T-helper 2 cell (primary cell): ENCODE measurements at places on chromosomes 2 and 18.

GRCh38 chr2:167862296-167862695 lies 385.1 kb downstream of the STK39 start:
- DNase-seq = no peak

GRCh38 chr2:240925568-240926515 lies 19.7 kb downstream of the CROCC2 start:
- no peak for DNase-seq

DNA sequence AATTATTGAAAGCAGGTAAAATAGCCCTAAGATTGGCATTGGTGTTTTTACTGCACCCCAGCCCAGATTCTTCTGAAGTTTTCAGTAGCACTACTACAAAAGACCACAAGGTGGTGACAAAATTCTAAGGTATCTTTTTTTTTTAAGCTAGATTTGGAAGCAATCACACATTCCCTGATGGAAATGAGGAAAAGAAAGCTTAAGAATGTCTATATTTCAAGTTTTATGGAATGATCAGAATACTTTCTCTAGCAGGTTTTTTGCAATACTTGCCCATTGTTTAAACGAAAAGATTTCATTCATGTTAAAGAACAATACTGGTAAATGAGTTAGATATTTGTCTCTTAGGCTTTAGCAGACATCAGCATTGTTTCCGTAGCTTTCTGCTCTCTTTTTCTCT lies 32.1 kb upstream of the ZNF638 start:
- no peak for DNase-seq

DNA sequence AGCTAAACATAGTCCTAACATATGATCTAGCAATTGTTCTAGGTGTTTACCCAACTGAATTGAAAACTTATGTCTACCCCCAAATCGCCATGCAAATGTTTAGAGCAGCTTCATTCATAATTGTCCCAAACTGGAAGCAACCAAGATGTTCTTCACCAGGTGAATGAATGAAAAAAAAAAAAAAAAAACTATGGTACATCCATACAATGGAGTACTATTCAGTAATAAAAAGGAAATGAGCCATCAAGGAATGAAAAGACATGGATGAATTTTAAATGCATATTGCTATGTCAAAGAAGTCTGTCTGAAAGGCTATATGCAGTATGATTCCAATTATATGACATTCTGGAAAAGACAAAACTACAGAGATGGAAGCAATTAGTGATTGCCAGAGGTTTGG lies 98.6 kb upstream of the ITPRID2 start:
- no peak for DNase-seq

GRCh38 chr18:75654851-75655751 lies 227.6 kb upstream of the SMIM21 start:
- no peak for DNase-seq

GRCh38 chr18:286515-287310 lies 18.9 kb upstream of the THOC1 start:
- DNase-seq = no peak

- no peak for DNase-seq
These were observed 533.4 kb upstream of the ID2 start for GRCh38 chr2:8148260-8149006.

- DNase-seq = peak; percentile 69
These were observed 19.4 kb downstream of the TOGARAM2 start for GRCh38 chr2:29000481-29000880.

DNA sequence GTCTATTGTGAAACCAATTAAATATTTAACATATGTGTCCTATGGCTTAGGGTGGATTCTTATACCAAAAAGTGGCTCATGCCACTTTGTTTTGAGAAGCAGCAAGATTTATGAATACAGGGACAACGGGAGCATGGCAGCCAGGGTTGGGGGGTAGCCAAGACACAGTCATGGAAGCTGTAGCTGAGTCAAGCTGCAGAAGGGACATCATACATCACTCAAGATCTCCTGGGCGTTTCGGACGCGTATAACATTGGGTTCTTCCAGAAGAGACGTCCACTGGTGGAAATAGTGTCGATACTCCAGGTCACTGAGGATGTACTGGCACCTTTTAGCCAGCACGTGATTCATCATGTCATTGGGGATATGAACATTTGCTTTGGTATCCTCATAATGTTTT lies 152.7 kb downstream of the RIF1 start:
- no peak for DNase-seq

- DNase-seq = no peak
These were observed 20.6 kb upstream of the SLC38A11 start for GRCh38 chr2:164975891-164976290.

- no peak for DNase-seq
These were observed 31.9 kb downstream of the EFEMP1 start for GRCh38 chr2:55891671-55892094.

- no peak for DNase-seq
These were observed 16.3 kb downstream of the DYNC2LI1 start for GRCh38 chr2:43790147-43790546.

DNA sequence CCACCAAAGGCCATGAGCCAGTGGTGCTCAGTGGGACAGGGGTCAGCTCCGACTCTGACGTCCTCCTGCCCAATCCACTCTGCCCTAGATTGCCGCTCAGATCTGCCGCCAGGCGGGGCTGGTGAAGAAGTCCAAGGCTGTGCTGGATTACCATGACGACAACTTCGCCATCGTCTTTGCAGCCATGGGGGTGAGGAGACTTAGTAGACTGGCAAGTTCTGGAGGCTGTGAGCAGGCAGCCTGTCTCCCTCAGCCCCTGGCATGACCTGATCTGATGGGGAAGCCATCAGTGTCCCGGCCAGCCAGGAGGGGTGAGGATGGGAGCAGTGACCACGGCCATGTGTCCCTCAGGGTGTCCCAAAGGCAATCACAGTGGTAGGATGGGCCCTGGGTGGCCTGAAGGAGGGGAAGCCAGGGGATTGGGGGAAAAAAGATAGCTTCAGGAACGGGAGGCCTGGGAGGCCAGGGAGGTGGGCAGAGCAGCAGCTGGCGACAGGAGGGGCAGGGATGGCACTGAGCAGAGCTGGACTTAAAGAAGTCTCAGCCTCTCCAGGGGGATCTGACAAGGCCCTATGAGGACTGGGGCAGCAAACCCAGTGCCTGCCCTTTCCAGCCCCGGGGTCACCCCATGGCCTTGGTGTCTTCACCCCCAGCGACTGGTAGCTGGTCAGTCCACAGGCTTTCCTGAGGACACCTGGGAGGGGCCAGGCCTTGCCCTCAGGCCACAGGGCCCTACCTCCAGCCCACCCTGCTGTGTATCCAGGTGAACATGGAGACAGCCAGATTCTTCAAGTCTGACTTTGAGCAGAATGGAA lies 17.4 kb upstream of the ANKRD53 start:
- DNase-seq = no peak

- peak; percentile 87 for DNase-seq
These were observed 3.1 kb downstream of the GYPC start for GRCh38 chr2:126658905-126659561.

GRCh38 chr2:190460487-190460886 lies 52.3 kb downstream of the MFSD6 start:
- no peak for DNase-seq

DNA sequence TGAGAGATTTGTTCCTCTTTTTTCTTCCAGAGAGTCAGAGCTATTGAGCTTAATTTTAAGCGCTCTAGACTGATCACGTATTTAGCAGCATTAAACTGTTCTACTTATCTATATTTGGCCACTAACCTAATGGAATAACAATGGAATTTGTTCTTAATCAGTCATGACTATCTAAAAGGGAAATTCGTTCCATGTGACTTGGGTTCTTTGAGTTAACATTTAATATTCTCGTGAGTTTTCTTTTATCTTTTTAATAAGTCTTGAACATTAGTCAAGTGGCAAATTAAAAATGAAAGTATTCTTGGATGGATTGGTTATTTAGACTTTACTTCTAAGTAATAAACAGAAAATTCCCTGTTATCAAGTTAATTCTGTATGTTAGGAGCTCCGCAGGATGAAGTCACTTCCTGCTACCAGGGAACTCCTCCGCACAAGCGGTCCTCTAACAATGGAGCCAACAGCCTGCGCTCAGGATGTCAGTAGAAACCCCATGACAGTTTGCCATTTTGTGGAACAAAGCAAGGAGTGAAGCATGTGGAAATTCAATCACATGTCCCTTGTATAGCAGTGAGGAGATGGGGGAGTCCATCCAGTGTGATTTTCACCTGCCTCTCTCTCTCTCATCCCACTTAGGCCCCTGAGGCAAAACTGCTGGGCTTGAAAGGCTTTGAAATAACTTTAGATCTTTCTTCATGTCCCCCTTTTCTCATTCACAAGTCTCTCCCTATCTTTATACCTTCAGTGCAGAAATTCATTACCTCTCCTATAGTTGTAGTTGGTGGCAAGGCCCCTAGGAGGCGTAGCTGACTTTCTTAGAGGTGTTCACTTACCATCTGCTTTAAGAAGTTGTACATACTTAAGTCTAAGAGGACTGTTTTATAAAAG lies 138.1 kb downstream of the WDR7 start:
- no peak for DNase-seq

DNA sequence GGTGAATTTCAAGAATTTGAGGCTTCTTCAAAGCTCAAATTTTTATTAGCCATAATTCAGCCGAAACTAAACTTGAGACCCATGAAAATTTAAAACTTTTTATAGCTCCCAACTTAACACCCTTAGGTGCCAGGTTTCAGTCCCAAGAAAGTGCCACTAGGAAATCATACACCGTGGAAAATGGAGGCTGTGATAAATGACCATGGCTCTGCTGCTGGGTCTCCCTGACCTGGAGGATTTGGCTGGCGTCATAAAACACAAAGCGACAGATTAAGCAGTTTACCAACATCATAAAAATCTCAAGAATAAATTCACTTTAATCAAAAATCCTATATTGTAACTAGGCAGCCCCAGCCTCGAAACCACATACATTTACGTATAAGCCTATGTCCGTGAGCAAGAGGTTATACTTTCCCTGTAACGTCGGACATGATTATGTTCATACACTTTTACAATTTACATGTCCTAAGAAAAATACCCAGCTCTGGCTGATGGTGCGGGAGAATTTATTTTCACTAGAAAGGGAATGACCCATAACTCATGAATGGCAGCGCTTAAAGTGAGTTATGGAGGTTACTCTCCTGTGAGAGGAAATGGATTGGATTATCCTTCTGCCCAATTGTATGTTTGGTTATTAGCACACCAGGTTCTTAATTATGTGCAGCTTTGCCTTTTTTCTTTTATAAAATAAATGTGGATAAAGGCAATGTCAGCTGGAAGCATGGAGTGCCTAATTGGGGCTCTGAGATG lies 329.4 kb downstream of the AGPS start:
- no peak for DNase-seq

DNA sequence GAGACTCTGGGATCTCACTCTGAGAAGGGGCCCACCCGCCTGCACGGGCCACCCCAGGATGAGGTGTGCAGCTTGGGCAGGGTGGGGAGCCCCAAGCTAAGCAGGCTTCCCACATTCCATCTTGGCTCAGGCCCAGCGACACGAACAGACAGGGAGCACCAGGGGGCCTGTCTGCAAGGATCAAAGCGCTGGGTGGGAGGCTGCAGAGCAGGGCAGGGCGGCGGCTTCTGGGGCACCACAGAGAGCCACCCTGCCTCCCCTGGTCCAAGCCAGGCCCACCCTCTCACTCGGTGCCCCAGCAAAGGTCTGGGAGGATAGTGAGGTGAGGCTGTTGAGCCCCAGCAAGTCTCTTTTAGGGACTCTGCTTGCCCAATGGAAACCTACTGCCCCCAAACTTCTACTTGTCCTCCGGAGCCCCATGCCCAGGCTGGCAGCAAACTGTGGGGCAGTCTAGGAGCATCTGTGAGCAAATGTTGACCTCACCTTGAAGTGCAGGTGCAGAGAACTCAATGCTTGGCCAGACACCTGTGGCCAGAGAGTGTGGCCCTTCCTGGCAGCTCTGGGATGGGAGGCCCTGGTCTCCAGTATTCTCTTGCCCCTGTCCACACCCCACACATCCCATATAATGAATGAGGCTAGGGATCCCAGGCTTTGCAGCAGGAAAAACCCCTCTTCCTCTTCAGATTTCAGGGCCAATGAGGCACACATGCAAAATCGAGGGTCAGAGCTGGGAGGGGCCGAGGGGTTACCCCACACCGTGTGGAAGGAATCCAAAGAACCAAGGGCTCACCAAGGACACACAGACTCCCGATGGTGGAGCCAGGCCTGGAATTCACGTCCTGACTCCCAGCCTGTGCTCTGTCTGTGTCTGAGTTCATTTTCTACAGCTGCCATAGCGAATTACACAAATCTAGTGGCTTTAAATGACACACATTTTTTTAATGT lies 18.8 kb upstream of the GLI2 start:
- DNase-seq = no peak

- DNase-seq = no peak
These were observed 1.8 kb upstream of the CRYGB start for GRCh38 chr2:208147759-208148158.

DNA sequence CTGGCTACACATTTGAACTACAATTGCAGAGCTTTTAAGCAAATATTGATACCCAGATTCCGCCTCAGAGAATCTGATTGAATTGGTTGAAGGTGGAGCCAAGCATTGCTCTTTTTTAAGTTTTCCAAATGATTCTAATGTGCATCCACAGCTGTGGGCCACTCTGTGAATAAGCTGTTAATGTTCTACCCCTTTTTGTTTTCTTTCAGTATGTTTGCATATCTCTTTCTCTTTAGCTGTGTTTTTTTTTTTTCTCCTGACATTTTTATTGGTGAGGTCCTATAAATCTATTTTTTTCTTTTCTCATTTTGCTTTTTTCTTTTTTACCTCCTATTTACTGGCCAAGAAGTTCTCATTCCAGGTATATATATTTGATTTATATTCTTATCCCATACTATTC lies 6.5 kb downstream of the SCN3A start:
- DNase-seq = no peak

DNA sequence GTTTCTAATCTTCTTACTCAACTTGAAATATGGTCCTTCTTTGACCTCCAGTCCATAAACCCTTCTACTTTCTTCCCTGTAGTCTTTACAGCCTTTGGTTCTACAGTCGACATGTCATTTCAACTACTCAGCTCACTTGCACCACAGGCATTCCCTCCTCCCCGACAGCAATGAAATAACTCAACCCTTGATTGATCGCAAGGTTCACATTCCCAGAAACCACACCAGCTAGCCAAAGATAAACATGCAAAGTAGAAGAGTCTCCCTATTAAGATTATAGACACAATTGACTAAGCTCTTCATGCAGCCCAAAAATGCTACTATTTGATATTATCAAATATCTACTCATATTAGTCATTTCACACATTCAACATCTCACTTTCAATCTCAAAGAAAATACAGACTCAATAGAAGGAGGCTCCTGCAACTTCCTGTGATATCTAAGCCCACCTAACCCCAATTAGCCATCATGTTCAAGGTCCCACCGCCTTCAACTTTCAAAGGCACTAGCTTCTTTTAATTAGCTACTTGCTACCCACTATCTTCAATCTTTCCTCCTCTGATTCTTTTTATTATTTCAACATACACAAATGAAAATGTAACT lies 50.8 kb downstream of the RTTN start:
- no peak for DNase-seq

DNA sequence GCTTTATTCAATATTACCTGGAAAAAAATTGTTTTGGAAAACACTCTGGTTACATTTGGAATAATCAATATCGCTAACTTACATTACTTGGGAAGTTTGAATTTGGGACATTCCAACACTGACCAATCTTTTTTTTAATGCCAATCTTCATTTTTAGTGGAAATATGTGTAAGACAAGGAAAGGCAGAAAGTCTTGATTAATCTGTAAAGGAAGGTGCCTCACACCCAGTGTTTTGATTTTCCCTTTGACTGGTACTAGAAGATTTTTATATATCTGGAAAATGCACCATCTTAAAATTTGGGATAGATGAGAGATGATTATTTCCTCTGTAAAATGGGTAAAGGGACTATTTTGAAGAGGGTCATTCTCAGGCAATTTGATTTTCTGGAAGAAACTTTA lies 879.2 kb upstream of the ZEB2 start:
- no peak for DNase-seq
